ENCODE measurements at places on chromosomes 7 and 10.

- DNase-seq: no peak
Measured at GRCh38 chr10:125340903-125341302, 180.5 kb upstream of the CTBP2 start.

GRCh38 chr10:76829724-76830123 lies 807.9 kb downstream of the KCNMA1 start:
- no peak for DNase-seq

DNA sequence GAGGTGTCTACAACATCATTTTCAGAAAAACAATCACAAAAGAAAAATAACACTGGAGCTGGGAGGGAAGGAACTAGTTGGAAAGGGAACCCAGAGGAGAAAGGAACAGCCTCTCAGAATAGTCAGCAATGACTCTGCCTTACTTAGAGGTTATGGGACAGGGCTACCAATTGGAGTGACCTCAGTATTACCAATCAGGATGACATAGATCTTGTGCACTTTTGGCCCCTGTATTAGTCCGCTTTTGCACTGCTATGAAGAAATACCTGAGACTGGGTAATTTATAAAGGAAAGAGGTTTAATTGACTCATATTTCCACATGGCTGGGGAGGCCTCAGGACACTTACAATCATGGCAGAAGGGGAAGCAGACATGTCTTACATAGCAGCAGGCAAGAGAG lies 99.7 kb upstream of the SDK1 start:
- no peak for DNase-seq

- DNase-seq: no peak
Measured at GRCh38 chr7:50368366-50368765, 63.9 kb downstream of the IKZF1 start.

DNA sequence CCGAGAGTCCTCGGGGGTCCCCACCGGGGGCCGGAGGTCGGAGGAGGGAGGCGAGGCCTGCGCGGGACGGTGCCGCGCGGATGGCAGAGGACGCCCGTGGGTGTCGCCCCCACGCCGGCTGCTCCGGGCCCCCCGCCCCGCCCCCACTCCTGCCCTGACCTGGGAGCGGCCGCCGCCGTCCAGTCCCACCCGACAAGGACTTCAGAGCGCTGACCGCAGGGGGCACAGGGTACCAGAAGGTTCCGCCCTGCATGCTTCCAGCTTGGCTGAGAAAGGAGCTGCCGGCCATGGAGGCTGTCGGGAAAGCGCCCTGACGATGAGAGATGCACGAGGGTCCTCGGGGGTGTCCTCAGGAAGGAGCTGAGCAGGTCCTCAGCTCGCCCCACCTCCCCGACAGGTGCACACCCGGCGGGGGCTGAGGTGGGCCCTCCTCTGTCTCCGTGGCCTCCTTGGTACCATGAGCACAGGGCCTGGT lies 57.0 kb upstream of the DNAJB6 start:
- DNase-seq: no peak

- no peak for DNase-seq
Measured at GRCh38 chr7:29494350-29494749, 69.3 kb upstream of the PRR15 start.

DNA sequence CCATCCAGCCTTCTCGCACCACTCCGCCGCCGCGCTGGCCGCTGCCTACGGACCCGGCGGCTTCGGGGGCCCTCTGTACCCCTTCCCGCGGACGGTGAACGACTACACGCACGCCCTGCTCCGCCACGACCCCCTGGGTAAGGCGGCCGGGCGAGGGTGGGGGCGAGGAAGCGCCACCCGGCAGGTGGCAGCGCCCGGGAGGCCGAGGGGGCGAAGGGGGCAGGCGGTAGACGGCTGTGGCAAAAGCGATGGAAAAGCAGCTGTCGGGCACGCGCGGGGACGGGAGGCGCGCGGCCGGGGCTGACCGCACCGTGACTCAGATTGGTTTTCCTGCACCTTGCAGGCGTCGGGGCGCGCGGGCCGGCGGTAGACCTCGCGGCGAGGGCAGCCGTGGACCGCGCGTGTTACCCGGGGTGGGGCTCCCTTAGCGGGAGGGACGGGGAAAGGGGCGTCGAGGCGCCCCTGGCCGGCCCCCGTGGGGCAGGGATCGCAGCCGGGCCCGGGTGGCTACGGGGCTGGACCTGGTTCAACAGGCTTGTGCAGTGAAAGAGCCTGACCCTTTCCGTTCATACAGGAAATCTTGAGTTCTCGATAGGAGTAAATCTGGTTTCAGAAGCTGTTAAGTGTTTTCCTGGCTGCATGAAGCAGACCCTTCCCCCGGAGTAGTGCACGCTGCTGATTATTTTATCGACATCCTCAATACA lies 608 bp downstream of the HHEX start:
- DNase-seq: peak; percentile 52

DNA sequence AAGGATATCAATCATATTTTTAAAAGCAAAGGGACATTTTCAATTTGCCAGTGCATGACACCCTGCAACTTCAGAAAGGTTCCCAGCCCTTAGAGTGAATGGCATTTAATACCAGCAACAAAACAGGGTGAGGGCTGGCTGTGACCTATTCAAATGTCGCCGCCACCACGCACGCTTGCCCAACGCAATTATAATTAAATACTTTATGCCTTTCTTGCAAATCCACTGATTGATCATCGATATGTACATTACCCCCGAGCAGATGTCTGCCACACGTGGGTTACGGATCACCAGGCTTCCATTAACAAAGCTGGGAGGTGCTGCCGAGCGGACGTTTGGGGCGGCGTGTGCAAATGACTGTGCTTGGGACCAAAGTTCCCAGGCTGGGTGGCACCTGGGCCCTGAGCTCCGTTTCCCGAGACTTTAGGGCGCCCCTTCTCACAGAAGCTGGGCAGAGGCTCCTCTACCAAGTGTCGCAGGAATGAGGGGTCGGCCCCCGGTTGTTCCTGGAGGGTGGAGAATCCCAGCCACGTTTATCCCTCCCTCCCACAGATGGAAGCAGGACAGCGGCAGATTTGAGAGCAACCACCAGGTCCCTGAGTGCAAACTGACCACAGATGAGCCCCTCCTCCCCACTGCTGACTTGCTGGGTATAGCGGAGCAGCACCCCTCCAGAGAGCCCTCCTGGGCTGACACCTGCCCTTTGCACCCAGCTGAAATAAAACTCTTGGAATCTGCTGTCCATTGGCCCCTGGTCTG lies 3.9 kb downstream of the FOXL3 start:
- no peak for DNase-seq

- DNase-seq: no peak
Measured at GRCh38 chr7:127667017-127667670, 15.2 kb downstream of the SND1 start.

DNA sequence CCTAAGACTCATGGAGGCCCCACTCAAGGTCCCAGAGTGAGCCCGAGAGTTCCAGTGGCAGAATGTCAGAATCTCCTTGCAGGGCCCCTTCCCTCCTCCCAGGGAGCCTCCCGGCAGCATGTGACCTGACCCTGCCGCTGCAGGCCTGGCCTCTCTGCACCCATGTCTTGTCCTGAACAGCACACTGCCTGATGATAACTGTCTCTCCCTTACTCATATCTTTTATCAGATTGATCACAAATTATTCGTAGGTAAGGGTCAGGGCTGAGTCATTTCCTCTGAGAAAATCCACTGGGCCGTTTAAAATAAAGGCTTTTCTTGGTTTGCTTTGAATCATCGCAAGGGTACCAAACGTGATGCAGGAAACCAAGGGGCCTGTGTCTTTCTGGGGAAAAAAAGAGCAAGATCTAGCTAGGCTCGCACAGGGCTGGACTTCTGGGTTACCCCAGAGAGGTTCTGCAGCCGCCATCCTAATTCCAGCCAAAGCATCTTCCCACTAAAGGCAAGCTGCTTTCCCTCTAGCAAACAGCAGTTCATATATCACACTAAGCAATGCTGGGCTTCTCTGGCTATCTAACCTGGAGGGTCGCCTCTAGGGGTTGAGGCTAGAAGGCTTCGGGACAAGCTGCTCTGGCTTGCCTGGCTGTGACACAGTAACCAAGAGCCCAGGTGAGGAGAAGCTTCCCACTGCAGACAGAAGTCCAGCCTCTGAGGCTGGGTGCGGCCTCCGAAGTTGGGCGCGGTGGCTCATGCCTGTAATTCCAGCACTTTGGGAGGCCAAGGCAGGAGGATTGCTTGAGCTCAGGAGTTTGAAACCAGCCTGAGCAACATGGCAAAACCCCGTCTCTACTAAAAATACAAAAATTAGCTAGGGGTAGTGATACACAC lies 104.9 kb downstream of the SPDYE5 start:
- DNase-seq: no peak

DNA sequence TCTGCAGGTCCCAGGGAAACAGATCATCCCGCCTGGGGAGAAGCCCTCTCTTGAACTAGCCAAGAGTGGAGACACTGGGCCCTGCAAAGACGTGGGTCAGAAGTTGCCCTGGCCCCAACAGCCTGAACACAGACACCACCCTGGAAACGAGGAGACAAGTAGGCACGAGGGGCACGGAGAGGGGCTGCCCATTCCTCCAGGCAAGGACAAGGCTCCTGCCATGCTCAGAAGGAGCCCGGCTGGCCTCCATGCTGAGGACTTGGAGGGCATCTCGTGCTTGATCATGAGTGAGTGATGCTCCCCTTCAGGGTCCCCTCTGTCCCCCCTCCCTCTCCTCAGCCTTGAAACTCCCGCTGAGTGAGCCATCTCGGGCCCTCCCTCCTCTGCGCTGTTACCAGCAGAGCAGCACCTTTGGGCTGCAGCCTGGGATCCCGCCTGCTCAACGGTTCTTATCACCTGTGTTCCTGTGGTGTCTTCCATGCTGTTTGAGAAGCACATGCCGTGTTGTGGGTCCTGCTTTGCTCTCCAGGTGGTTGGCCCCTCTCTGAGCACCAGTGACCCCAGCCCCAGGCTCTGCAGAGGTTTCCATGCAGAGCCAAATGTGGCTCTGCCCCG lies 544.3 kb downstream of the TCERG1L start:
- no peak for DNase-seq

GRCh38 chr7:140342727-140343514 lies 55.4 kb downstream of the SLC37A3 start:
- peak; percentile 12 for DNase-seq

DNA sequence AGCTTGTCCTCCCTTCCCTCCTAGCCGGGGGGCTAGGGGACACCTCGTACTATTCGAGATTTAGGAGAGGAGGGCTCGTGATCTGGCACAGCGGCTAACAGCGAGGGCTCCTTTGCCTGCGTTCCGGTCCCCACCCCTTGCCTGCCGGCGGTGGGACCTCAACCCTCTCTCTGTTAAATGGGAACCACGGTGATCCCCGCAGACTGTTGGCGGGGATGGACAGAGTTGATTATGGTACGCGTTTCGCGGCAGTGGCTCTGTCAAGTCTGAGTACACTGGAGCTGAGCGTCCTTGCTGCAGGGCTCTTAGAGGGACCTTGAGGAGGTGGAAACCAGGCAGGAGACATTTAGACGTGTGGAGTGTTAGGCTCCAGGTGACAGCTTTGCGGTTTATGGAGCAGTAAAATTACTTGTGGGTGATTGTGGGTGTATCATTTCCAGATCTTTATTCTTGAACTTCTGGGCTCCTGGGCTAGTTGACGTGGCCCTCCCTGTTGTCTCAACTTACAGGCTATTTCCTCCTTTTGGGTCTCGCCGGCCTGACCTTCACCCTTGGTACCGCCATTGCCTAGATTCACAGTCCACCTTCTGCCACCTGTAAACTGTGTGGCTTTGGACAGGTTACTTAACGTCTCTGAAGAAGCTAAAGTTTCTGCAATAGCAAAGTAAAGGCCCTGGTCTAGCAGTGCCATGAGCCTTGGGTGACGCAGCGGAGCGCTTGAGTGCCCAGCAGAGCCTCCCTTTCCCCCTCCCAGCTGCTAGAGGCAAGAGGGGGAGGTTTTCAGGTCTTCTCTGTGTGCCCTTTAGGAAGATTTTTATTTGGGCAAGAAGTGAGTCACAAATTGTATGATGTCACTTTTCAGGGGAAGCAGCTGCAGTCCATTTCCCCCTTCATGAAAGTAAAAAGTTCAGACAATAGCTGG lies 739 bp downstream of the CASP7 start:
- peak; percentile 43 for DNase-seq

- no peak for DNase-seq
Measured at GRCh38 chr7:158161194-158161593, 426.4 kb downstream of the PTPRN2 start.

DNA sequence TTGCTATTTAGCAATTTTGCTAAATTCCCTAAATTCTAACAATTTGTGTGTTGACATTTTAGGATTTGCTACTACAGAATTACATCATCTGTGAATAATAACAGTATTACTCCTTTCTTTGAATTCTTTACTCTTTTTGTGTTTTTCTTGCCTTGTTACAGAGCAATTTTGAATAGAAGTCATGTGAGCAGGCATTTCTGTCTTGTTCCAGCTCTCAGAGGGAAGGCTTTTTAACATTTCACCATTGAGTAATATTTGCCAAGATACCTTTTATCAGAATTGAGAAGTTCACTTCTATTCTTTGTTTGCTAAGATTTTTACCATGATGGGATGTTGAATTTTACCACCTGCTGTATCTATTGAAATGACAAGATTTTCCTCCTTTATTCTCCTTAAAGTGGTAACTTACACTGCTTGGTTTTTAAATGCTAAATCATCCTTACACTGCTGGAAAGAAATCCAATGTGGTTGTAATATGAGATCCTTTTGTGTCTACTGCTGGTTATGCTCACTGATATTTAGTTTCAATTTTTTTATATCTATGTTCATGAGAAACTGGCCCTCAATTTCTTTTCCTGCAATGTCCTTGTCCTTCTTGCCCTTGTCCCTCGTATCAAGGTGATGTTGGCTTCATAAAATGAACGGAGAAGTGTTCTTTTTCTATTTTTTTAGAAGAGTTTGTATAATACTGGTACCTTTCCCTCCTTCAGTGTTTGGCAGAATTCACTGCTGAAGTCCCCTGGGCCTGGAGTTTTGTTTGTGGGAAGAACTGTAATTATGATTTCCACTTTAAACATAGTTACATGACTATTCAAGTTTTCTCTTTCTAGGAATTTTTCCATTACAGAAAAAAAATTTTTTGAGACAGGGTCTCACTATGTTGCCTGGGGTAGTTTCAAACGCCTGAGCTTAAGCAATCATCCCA lies 50.3 kb upstream of the ATP6V0A4 start:
- DNase-seq: no peak

DNA sequence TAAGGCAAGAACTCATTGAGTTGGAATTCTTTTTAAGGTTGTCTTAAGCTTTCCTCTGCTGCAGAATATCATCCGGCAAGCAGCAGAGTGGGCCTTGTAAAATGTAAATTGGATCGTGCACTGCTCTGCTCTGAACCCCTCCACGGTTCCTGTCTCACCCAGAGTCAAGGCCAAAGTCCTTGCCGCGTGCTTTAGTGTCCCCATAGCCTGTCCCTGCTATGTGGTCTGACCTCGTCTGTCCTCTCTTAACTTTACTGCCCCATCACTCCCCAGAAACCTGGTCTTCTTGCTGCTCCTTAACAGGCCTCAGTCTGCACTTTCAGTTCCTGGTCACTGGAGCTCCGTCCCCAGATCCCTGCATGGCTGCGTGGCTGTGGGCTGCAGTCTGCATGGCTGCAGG lies 121.6 kb upstream of the SDK1 start:
- DNase-seq: no peak

DNA sequence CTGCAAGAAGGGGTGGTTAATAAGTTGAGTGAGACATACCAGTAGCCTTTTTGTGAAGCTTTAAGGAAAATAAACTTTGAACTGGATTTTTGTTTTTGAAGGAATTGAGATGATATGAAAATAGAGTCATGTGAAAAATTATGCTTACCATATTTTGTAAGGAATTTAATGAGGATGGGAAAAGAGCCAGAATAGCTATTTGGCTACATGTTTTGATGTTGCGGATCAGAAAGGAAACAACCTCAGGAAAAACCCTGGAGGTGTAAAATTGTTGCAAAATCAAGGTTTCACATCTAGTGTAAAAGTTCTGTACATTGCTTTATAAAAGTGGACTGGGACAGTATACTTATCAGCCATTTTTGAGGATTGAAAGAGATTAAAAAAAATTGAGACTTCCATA lies 15.0 kb downstream of the TBC1D12 start:
- DNase-seq: no peak

Measured in CD4-positive, alpha-beta T cell treated with Interleukin-17A for 1 hour (primary cell).